ENCODE measurements at places on chromosomes 5 and 9.

- no peak for DNase-seq
Measured at GRCh38 chr9:135358552-135358940, 121.0 kb upstream of the PPP1R26 start.

DNA sequence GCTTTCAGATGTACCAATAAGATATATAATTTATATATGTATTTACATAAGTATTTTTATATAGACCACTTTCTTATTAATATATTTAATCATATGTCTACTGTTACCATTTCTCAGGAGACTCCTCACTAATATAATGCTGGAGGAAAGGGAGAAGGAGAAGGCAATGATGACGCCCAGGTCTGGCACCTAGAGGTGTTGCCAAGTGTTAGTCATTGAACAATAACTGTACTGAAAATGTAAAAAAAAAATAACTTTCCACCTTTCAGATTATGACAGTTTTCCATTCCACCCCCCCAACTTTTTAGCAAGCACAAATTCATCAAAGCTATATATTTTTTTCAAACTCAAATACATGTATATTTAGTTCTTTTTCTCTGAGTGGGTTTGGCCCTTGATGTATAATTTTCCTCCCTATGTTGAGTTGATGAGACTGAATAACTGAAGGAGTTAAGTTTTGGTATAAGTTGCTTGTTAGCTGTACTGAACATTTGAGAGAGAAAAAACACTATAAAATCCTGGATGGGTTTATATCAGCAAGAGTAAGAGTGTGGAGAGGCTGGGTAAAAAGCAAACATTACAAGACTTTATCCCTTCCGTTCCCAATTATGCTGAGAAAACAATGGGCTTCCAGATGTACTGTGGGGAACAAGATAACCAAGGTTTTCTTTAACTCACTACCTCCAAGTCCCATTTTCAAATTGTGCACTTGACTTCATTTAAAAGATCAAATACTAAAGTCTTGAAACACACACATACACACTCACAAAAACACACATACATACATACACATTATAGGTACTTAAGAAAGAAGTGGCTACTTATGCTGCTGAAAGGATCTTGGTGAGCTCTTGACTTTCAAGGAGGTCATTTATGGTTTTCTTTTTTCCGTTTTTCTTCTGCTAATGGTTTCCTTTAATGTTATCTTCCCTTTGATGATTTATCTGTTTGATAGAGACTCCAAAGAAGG is 142.8 kb upstream of the IFNE start:
- no peak for DNase-seq

- peak; percentile 38 for DNase-seq
Measured at GRCh38 chr9:95268681-95269080, 48.8 kb downstream of the FANCC start.

DNA sequence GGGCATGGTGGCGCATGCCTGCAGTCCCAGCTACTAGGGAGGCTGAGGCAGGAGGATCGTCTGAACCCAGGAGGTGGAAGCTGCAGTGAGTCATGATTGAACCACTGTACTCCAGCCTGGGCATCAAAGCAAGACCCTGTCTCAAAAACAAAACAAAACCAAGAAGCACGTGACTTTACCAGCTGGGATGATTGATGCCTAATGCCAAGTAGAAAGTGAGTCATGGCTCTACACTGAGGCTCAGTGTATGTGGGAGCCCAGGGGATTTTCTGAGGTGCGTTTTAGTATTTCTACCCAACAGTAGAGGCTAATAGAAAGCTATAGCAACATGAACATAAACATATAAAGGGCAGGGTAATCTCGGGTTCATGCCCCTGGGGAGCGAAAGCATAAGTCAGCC is 13.9 kb upstream of the BRD3OS start:
- DNase-seq, result no peak

DNA sequence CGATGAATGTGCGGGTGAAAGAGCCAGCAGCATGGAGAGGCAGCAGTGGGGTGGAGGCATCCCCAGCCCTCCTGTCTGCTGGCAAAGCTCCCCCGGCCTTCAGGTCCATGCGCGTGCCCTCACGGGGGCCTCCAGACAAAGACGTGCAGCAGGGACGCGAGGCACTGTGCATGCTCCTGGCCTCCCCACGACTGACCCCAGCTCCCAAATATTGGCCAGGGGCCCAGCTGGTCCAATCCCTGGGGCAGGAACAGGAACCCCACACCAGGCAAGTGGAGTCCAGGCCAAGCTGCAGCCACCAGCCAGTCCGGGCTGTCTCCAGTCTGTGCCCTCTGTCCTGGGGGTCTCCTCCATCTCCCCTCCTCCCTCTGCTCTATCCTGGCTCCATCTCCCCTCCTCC is 33.5 kb upstream of the LRRC14B start:
- DNase-seq, result no peak

GRCh38 chr9:23172979-23173637 is 652.9 kb downstream of the ELAVL2 start:
- no peak for DNase-seq

- DNase-seq, result no peak
Measured at GRCh38 chr5:109743770-109744212, 54.1 kb downstream of the MAN2A1 start.

GRCh38 chr5:35220967-35221366 is 9.3 kb downstream of the PRLR start:
- DNase-seq, result no peak

GRCh38 chr5:69335341-69335935 is 2.8 kb upstream of the CCDC125 start:
- DNase-seq, result no peak

DNA sequence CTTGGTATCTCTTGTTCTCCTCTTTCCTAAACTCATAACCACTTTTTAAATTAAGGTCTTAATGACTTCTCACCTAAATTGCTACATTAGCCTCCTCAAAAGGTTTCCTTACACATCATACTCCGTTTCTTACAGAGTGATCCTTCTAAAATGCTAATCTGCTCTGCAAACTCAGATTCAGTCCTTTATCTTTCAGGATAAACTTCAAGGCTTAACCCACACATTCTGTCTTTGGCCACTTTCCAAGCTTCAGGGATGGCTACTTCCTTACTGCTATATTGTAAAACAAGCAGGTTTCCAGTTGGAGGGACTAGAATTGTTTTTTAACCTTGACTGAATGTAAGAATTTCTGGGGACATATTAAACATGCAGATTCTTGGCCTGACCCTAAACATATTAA is 105.5 kb upstream of the CHD1 start:
- no peak for DNase-seq

- DNase-seq, result no peak
Measured at GRCh38 chr9:92954049-92954861, 6.9 kb downstream of the FGD3 start.

GRCh38 chr9:36815023-36815422 is 219.0 kb downstream of the PAX5 start:
- no peak for DNase-seq

GRCh38 chr9:76245518-76245917 is 148.7 kb downstream of the RFK start:
- DNase-seq, result no peak

DNA sequence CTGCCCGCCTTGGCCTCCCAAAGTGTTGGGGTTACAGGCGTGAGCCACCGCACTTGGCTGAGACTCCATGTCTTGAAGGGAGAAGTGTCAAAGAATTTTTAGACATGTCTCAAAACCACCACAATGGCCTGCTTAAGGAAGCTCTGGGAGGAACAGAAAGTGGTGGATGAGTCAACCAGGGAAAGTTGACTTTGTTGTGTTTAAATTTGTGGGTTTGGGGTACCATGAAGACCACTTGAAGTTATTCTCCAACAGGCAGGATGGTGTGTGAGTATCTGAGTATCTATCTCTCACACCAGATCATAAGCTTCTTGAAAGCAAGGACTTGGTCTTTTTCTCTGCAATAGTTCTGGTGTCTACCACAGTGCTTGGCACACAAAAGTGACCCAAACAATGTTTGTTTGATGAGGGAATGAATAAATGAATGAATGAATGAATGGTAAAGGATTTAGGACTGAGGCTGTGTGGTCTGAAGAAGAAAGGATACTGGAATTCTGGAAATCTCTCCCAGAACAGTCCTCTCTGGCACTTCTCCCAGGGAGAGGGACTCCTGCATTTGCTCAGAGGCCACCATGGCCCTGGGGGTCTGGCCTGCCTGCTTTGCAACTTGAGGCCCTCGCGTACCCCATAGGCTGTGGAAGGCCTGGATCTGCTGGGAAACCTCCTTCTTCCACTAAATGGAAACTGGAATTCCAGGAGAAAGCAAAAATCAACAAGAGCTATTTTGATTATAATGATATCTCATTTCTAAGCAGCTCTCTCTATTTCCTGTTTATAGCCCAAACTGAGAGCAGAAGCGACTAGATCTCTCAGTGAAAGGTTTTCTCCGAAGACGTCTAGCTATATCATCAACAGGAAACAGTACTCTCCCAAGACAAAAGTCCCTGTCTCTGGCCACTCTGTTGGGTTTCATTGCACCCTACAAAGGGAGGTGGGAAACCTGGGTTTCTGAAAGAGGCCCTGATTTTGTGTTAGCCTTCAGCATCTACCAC is 187.9 kb downstream of the PALM2AKAP2 start:
- peak; percentile 33 for DNase-seq

GRCh38 chr9:87035879-87036278 is 88.6 kb upstream of the GAS1 start:
- no peak for DNase-seq

Data from globus pallidus (tissue), 1 donor.